ENCODE measurements at places on chromosomes 2 and 18.

DNA sequence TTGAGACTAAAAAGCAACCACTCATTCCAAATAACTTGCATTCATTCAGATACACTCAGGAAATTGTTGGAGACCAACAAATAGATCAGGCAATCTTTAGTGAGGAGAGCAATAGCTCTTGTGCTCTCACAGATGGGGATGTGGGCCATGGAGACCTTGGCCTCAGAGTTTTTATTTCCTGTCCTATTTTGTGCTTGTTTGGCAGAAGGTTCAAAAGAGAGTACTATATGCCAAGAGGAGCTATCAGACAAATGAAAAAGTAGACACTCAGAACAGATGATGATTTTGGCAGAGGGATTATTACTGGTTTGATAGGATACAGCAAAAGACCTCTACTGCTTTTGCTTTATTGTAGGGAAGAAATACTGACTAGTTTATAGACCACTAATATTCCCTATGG is 230.2 kb downstream of the KCNE4 start:
- DNase-seq, result no peak

GRCh38 chr2:102358496-102358895 is 2.9 kb downstream of the IL18R1 start:
- no peak for DNase-seq

DNA sequence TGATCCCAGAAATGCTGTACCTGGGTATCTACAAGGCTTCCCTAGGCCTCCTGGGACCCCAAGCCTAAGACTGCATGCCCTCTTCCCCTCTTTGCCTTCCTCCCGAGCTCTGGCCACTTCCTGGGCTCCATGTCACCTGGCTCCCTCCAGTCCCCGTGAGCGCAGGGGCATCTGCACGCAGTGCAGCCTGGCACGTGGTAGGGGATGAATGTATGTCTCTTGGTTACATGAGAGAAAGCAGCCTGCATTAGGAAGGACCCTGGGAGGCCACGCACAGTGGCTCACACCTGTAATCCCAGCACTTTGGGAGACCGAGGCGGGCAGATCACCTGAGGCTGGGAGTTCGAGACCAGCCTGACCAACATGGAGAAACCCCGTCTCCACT is 15.8 kb downstream of the PASK start:
- no peak for DNase-seq

GRCh38 chr2:171402906-171403580 is 30.7 kb downstream of the METTL8 start:
- no peak for DNase-seq

GRCh38 chr18:79542876-79543750 is 136.5 kb upstream of the CTDP1 start:
- no peak for DNase-seq

- DNase-seq, result no peak
Observed at GRCh38 chr2:54077088-54077900, 38.1 kb upstream of the ACYP2 start.

DNA sequence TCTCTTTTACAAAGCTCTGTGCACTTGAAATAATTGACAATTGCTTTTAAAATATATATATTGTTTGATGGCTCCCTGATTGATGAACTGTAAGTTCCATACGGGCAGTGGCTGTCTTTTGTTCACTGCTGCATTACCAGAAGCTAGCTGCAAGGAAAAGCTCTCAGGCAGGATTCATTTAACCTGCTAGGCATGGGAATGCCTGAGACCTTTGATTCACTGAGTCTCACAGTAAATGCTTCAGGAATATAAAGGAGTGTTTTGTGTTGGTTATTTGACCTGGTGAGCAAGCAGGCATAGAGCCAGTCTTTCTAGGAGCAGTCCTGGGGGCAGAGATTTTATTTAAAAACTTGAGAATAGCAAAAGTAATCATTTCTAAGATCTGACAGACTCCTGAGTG is 193.2 kb upstream of the ITGA4 start:
- DNase-seq, result no peak

All from cortex of kidney (tissue), 1 donor.